ENCODE measurements at places on chromosomes 1 and 21. TPM values are rescaled to one million over a fixed set of nuclear protein-coding genes. Genes with fewer than 3 reads are reported as not detected.

Gene MARK1
- 77.7 TPM for total RNA-seq

Gene UBE2U
- not detected for total RNA-seq

Gene SNX7
- 163 TPM for total RNA-seq

Gene AUNIP
- total RNA-seq = 1.7 TPM

Gene VWA1
- total RNA-seq = 4.1 TPM

Gene RGL1
- total RNA-seq = 61.0 TPM
